ENCODE measurements at places on chromosomes 7 and 10. TPM values are rescaled to one million over a fixed set of nuclear protein-coding genes. Genes with fewer than 3 reads are reported as not detected.

GRCh38 chr10:88314362-88314761, 268.8 kb downstream of the RNLS start:
- H3K27me3 ChIP-seq = no peaks in the 10 kb centered on the region
- no peak for DNase-seq
- no peaks in the 10 kb centered on the region for H3K36me3 ChIP-seq
- no peak overlapping the region for H3K27ac ChIP-seq

- H3K27ac ChIP-seq = peak overlapping the region; percentile 45
- H3K27me3 ChIP-seq = no peaks in the 10 kb centered on the region
- peaks cover 37% of the 10 kb centered on the region for H3K4me1 ChIP-seq
- H3K36me3 ChIP-seq = peaks cover 29% of the 10 kb centered on the region
- DNase-seq = no peak
- peak overlapping the region; percentile 91 for H3K4me3 ChIP-seq
Observed at GRCh38 chr10:86758189-86759072, 2.0 kb downstream of the BMPR1A start.

- no peak overlapping the region for H3K27ac ChIP-seq
- no peaks in the 10 kb centered on the region for H3K27me3 ChIP-seq
- peaks cover 39% of the 10 kb centered on the region for H3K4me1 ChIP-seq
- peak overlapping the region; percentile 100 for H3K4me3 ChIP-seq
Observed at GRCh38 chr7:131105294-131105798, 222.3 kb upstream of the MKLN1 start.

GRCh38 chr7:92466682-92467081, 11.1 kb downstream of the ERVW-1 start:
- H3K27me3 ChIP-seq = no peaks in the 10 kb centered on the region
- H3K4me1 ChIP-seq = no peaks in the 10 kb centered on the region
- no peak overlapping the region for H3K4me3 ChIP-seq
- no peaks in the 10 kb centered on the region for H3K36me3 ChIP-seq

DNA sequence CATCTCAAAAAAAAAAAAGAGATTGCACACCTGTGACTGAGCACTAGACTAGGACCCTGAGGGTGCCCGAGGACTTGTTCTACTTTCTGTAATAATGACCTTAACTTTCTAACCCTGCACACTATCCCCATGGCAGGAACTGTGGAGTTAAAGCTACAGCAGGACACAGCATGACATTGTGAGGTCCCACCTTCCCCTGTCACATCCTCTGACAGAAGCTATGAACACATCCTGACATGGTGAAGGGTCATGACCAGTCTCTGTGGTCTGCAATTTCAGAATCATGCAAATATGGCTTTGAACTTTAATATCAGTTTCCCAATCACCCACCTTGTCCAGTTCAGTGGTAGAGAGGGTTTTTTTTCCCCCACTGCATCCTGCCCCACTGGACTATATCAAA, 18.5 kb upstream of the SAR1A start:
- no peak overlapping the region for H3K27ac ChIP-seq
- DNase-seq = no peak
- no peaks in the 10 kb centered on the region for H3K4me1 ChIP-seq

The SLC25A13 gene
- total RNA-seq = 23.4 TPM

GRCh38 chr7:155645662-155646061, 1.2 kb downstream of the RBM33 start:
- peak overlapping the region; percentile 83 for H3K4me3 ChIP-seq
- H3K4me1 ChIP-seq = peaks cover 30% of the 10 kb centered on the region
- H3K36me3 ChIP-seq = peaks cover 76% of the 10 kb centered on the region
- peak overlapping the region; percentile 86 for H3K27ac ChIP-seq
- DNase-seq = no peak

Measured in Calu3 (cell line).